ENCODE measurements at places on chromosomes 5 and 9.

DNA sequence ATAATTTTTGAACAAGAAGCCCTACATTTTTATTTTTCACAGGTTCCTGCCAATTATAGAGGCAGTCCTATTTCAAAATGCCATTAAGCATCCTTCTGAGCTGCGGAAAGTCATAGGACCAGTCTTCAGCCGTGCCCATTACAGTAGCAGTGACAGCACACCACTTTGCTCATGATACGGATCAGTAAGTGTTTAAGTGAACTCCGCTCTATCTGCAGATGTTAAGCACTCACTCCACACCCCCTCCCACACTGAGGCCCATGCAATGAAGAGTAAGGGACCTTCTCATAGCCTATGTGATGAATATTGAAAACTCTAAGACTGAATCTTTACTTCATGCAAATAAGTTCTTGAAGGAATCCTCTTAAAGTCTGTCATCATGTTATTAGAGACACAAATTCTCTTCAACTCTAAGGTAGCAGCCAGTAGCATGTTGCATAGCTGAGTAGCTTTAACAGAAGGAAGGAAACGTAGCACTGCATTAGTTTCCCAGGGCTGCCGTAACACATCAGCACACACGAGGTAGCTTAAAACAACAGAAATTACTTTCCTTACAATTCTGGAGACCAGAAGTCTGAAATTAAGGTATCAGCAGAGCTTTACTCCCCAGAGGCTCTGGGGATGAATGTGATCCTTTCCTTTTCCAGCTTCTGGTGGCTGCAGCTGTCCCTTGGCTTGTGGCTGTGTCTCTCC is 20.3 kb upstream of the TAF11L2 start:
- no peak for DNase-seq

DNA sequence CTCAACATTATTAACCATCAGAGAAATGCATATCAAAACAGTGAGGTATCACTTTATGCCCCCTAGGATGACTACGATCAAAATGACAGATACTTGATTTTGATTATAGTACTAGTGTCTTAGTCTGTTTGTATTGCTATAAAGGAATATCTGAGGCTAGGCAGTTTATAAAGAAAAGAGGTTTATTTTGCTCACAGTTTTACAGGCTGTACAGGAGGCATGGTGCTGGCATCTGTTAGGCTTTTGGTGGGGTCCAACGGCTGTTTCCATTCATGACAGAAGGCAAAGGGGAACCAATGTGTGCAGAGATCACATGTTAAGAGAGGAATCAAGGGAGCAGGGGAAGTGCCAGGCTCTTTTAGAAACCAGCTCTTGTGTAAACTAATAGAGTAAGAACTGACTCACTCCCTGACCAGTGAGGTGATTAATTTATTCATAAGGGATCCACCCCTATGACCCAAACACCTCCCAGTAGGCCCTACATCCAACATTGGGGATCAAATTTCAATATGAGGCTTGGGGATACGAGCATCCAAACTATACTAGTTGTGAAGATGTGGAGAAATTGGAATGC is 16.0 kb upstream of the AFF4 start:
- peak; percentile 11 for DNase-seq

DNA sequence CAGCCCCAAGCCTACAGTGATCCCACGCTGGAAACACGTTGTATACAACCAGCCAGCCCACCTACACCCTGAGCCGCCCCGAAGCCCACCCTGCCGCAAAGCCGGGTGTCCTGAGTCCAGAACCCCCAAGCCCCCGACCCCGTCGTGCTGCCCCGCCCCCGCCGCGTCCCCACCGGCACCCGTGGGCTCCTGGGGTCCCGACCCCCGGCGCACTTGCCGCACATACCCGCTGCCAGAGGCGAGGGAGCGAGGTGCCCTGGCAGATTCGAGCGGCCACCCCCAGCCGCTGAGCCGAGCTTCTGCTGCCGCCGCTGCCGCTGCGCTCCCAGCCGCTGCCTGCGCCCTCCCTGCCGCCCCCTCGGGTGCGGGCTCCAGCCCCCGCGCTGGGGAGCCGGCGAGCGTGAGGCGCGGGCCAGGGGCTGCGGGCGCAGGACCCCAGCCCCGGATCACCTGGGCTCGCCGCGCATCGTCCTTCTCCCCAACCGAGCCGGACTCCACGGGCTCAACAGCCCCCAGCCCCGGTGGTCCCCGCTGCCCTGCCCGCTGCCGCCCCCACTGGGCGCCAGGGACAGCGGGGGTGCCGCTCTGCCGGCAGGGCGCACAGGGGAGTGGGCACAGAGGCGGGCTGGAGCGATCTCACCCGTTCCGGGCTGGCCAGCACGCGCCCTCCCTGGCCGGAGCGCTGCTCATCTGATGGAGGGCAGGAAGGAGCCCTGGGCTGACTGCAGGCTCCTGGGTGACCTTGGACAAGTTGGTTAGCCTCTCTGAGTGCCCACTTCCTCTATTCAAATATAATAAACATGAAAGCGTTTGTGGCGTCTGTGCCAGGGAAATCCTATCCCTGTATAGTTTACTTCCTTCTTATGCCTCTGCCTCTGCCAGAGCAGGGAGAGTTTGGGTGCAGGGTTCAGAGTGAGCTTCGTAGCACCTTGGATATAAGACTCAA is at the start of gene HTR4:
Gene HTR4 (minus strand): TSS at position 692 of the 946 bp plus-strand sequence. CDS start 17,513 bp downstream, outside the sequence.
- DNase-seq = no peak

- DNase-seq = peak; percentile 72
These were observed 74.3 kb upstream of the KLF9 start for GRCh38 chr9:70488793-70489105.

DNA sequence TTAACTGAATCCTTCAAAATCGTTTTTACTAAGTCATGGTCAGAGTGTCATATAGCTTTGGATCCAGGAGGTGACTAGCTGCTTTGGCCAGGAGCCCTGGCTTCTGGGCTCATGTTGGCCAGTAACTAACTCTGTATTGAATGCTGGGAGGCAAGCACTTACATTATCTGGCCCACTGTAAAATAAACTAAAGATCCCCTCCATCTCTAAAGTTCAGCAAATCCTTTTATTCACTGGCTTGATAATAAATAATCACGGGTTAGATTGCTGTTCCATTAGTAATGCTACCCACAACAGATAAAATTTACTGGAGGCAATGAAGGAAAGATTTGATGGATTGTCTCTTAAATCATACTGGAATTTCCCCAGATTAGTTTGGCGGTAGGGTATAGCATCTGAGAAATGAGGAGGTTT is 382.2 kb upstream of the TLE4 start:
- DNase-seq = peak; percentile 80

DNA sequence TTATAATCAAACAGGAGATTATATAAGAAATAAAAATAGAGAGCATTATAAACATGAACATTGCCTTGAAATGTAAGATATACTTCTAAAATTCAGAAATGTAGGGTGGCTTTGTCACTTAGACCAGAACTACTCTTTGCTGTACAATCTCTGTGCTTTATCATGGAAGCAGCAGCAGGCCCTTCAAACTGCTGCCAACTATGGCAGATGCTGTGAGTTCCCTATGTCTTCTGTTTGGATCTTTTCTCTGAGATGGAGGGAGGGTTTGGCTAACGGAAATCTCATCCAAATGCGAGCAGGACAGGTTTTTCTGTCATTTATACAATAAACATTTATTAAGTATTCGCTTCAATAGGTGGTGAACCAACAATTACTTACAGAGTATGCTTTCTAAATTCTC is 34.8 kb upstream of the RICTOR start:
- no peak for DNase-seq

- no peak for DNase-seq
These were observed 47.2 kb downstream of the CMYA5 start for GRCh38 chr5:79736528-79737514.

GRCh38 chr9:99391937-99392594 is 170.0 kb downstream of the SEC61B start:
- no peak for DNase-seq

GRCh38 chr9:124285903-124286291 is 28.1 kb downstream of the NEK6 start:
- DNase-seq = peak; percentile 99

DNA sequence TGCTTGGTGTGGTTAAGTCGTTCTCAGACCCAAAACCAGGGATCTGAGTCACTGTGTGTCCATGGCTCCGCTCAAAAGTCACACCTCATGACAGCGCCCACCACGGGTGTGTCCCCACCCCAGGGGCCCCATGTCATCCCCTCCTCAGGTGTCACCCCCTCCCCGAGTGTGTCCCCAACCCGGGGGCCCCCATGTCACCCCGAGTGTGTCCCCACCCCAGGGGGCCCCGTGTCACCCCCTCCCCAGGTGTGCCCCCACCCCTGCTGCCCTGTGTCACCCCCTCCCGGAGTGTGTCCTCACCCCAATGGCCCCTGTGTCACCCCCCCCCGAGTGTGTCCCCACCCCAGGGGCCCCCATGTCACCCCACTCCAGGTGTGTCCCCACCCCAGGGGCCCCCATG is 5.1 kb downstream of the LRRC14B start:
- no peak for DNase-seq

- peak; percentile 34 for DNase-seq
These were observed 106.0 kb upstream of the RPS23 start for GRCh38 chr5:82384034-82384750.

- peak; percentile 70 for DNase-seq
These were observed 451.6 kb upstream of the CD180 start for GRCh38 chr5:67648201-67648671.

DNA sequence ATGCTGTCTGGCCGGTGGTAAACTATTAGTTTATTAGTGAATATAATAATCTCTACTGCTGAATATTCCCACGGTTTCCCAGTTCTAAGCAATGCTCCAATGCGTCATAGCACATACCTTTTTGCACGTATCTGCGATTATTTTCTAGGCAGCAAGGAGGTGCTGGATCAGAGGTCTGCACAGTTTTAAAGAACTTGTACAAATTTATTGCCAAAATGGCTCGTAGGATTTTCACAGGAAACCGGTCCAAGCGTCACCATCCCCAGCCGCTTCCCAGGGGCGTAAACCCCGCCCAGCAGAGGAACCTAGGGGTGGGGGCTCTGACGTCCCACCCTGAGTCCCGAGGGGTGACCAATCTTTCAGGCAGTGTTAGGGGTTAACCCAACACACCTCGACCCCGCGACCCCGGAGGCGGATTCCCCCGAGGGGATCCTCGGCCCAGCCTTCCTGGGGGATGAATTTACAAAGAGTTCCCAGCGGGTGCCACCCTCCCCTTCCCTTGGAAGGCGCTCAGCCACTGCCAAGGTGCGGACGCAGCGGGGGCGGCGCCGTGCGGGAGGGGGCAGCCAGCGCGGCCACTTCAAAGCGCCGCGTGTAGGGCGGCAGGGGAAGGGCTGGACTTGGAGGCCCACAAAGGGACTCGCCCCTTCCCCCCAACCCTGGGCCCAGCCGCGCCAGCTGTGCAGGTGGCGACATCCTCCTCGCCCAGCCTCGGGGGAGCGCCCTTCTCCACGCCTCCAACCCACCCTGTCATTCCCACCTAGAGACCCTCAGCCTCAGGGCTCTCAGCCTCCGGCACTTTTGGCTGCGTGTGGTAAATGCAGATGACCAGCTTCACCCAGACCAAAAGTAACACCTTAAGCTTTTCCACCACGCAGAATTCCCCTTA is 43.5 kb upstream of the TCF7 start:
- DNase-seq = peak; percentile 34

GRCh38 chr5:169029037-169029436 is 271.9 kb downstream of the SLIT3 start:
- DNase-seq = no peak

DNA sequence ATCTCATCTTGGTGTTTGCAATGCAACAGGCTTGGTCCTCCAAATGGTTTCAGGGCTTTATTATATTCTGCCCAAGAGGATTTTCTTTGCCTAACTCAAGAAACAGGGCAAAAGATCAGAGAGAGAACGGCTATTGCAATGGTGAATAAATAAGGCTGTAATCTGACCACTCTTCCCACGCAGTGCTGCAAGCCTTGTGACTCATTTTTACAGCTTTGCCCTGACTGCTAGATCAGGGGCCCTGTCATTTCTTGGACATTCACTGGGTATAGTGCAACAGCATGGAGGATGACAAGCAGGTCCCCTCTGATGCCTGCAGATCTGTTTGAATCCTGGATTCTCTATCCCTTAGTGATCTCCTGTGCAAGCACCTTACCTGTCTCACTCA is 459.1 kb downstream of the EBF1 start:
- peak; percentile 44 for DNase-seq

GRCh38 chr5:120388016-120388781 is 75.9 kb upstream of the PRR16 start:
- peak; percentile 98 for DNase-seq

DNA sequence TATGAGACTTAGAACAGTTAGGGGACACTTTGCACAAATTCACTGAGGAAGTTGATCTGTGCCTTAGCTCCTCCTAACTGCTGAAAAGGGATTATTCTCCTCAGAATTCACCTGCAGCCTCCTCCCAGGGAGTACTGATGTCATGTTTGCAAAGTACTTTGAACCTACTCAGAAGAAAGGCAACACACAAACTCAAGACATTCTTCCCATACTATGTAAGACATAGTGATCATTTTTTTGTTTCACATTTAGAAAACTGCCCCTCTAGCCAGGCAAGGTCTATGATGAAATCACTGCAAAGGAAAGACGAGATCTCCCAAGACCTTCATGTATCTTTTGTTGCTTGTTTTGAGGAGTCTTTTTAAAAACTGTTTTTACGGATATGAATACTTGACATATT is 10.6 kb upstream of the VLDLR start:
- peak; percentile 28 for DNase-seq

GRCh38 chr5:67652201-67652600 is 455.6 kb upstream of the CD180 start:
- no peak for DNase-seq

DNA sequence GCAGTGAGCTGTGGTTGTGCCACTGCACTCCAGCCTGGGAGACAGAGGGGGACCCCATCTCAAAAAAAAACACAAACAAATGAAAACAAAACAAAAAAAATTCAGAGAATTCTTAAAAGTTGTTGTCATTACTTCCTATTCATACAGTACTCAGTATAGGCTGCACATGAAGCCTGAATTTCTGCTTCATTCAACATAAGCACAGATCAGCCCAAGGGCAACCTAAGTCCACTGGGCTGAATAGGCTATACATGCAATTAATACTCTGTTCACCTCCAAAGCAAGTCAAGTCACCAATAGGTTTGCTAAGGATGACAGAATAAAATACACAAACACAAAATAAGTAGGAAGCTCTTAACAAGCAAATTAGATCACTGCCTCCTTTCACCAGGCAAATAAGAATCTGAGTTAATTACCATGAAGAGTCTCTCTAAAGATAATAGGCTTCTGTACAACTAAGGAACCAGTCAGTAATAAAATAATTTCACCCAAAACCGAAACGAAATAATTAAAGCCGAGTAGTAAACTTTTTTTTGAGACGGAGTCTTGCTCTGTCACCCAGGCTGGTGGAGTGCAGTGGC is 18.7 kb downstream of the UBTD2 start:
- DNase-seq = no peak

Data from fibroblast of villous mesenchyme (primary cell).